Liver (tissue), 10 donors: ENCODE measurements at places on chromosomes 4 and X. TPM values are rescaled to one million over a fixed set of nuclear protein-coding genes. Genes with fewer than 3 reads are reported as not detected.

DNA sequence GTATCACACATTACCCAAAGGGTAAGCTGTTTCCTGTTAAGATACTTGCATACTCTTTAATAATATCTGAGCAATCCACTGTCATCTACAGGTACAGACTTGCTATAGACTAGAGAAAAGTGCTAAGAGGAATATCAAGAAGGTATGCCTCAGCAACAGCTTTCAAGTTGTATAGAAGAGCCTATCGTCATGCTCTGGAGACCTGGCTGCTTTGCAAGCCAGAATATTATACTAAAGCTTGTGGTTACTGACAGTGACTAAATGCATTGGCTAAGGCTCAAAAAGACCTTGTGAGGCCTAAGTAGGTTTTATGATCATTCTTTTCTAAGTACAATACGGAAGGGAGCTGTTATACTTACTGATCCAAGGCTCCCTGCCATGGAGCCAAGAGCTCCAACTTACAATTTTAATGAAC is 11.3 kb downstream of the LAMP2 start:
- DNase-seq = no peak

GRCh38 chr4:122718281-122718680 is 14.2 kb upstream of the BBS12 start:
- DNase-seq = no peak

- DNase-seq = no peak
These were observed 891.8 kb upstream of the NDST4 start for GRCh38 chr4:116005037-116005805.

DNA sequence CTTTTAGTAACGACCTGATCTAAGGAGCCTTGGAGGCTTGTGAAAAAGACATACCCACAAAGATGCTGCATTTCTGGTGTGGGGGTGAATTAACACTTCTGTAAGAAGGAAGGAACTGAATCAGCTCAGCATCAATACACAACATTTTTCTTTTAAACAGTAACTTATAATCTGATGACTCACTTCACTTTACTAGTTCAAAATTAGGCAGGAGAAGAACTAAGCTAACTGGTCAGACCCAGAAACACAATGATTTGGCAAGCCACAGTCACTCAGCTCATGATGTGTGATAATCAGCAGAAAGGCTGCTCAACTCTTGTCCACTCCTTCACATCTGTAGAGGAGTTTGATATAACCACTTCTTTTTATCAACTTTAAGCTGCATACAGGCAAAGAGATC is 4.6 kb downstream of the MMAA start:
- DNase-seq = no peak

Gene PDGFRA
- polyA plus RNA-seq = 6.5 TPM

GRCh38 chr4:183100827-183101226 is 1.8 kb downstream of the WWC2 start:
- no peak for DNase-seq
